T follicular helper cell (primary cell): ENCODE measurements at places on chromosomes 12 and 14.

DNA sequence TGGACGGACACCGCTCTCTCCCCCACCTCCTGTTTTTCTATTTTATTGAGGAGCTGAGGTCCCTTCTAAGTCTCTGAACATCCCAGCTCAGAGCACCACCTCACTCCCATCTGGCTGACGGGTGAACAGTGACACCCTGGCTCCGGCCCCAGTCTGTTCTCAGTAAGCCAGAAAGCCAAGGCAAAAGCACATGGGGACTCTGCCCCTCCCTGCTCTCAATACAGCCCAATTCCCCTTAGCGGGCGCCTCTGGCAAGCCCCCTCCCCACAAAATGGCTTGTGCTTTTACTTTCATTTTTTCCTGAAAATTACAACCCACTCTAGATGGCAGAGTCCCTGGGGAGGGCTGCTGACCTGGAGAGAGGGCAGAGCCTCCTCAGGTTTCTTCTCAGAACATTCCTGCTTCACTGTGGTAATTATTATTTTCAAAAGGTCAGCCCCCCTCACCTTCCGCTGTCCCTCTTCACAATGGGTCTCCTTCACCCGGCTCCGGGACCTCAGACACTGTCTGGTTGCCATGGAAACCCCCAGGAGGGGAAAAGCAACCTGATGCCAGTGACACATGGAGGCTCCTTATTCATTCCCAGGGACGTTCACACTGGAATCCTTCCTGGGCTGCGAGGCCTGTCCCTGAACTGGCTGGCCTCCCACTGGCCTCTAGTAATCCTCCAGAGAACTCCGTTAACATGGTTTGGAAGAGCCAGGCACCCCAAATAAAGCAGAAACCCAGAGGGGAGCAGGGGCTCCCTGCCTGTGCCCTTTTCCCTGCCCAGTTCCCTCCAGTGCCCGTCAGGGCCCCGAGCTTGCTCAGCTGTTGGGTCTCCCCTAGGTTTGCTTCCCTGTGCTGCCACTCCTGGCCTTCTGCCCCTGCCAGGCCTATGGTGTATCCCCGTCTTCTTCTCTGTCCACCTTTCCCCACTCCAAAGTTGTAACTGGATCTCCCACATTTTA, 15.9 kb downstream of the COL2A1 start:
- DNase-seq = no peak

DNA sequence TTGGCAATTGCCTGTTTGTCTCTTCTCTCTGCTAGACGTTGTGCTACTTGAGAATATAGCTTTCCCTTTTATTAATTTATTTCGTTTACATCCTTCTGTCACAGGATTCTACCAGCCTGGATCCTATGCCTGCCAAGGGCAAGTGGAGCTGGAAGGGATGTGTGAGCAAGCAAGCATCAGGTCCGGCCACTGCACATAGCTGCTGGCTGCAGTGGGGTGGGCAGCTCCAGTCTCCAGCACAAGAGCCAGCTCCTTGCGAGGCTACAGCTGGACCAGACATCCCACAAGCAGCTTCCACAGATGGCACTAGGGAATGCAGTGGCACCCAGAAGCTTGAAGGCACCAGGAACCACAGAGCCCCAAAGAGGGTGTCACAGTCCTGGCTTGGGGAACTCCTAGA, 225.0 kb downstream of the KCNC2 start:
- DNase-seq = no peak

DNA sequence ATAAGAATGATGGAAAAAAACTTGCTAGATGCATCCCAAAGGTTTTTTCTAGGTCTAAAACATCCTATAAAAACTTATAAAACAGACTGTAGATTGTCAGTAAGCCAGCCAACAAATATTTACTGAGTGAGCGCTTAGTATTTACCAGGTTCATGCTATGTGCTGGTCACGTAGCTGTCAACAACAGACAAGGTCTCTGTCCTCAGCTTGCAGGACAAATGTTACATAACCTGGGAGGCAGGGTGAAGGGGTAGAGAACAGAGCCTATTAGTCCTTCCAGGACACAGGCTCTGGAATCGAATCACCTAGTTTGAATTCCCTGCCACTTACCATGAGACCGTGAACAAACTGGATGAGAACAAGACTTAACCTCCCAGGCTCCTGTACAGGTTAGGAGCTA, 6.4 kb downstream of the NFYB start:
- DNase-seq = no peak

GRCh38 chr14:56136571-56137452, 18.6 kb downstream of the PELI2 start:
- no peak for DNase-seq

- no peak for DNase-seq
Observed at GRCh38 chr12:1884651-1885050, 33.8 kb downstream of the CACNA2D4 start.

GRCh38 chr14:31937730-31938346, 139.3 kb upstream of the ARHGAP5 start:
- DNase-seq = no peak

GRCh38 chr14:65639216-65639615, 226.7 kb downstream of the FUT8 start:
- DNase-seq = no peak

- DNase-seq = no peak
Observed at GRCh38 chr12:5715021-5715420, 230.0 kb downstream of the ANO2 start.

GRCh38 chr12:53617700-53618099, 8.5 kb downstream of the ATF7 start:
- DNase-seq = no peak

GRCh38 chr14:100824091-100824551, 1.8 kb upstream of the MEG3 start:
- no peak for DNase-seq

DNA sequence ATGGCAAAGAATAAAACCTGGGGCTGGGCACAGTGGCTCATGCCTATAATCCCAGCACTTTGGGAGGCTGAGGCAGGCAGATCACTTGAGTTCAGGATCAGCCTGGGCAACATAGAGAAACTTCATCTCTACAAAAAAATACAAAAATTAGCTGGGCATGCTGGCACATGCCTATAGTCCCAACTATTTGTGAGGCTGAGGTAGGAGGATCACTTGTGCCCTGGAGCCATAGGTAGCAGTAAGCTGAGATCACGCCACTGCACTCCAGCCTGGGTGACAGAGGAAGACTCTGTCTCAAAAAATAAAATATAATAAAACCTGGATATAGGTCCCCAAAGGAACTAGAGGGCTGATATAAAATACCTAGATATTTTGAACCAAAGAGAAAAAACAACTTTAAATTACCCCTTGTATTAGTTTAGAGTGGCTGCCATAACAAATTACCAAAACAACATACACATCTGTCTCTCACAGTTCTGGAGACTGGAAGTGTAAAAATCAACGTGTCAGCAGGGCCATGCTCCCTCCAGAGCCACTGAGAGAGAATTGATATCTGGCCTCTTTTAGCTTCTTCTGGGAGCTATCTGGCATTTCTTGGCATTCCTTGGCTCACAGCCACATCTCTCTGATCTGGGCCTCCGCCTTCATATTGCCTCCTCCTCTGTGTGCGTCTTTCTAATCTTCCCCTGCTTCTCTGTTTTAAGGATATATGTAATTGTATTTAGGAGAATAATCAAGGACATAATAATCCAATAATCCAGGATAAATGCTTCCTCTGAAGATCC, 47.9 kb upstream of the ATF7IP start:
- DNase-seq = no peak

GRCh38 chr14:61332658-61333029, 11.3 kb downstream of the PRKCH start:
- DNase-seq = no peak
